ENCODE measurements at places on chromosomes 2 and 18.

GRCh38 chr2:169767243-169767888 lies 31.3 kb upstream of the SSB start:
- peak; percentile 70 for DNase-seq

DNA sequence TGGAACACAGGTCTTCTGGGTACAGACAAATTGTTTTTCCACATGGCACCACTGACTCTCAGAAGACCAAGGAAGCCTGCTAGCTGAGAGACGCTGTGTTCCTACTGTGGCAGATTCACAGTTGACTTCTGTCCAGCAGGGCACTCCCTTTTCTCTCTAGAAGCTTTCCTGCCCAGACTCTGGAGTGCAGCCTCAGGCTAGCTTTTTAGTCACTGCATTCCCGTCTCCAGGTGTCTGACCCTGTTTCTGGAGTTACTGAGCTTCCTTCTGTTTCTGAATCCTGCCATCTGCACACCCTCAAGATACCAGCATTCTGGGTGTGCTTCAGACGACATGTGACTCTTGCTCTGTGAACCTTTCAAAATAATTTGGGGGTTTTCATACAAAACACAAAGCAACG lies 125.1 kb downstream of the TMEM200C start:
- no peak for DNase-seq

DNA sequence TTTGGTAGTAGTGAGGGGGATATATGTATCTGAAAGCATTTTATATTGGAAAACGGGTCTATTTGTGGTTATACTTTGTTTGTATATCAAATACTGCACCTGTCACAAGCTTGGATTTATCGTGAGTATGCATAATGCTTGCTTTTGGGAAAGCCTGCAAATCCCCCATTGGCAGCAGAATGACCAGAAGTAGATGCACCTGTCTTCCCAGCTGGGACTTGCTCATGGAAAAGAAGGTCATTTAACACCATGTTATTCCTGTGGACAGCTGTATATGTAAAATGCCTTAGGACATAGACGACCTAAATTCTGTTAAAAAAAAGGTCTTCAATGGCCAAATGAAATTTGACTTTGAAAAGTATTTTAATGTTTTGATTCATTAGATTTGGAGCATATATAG lies 599.4 kb downstream of the XIRP2 start:
- DNase-seq: no peak

DNA sequence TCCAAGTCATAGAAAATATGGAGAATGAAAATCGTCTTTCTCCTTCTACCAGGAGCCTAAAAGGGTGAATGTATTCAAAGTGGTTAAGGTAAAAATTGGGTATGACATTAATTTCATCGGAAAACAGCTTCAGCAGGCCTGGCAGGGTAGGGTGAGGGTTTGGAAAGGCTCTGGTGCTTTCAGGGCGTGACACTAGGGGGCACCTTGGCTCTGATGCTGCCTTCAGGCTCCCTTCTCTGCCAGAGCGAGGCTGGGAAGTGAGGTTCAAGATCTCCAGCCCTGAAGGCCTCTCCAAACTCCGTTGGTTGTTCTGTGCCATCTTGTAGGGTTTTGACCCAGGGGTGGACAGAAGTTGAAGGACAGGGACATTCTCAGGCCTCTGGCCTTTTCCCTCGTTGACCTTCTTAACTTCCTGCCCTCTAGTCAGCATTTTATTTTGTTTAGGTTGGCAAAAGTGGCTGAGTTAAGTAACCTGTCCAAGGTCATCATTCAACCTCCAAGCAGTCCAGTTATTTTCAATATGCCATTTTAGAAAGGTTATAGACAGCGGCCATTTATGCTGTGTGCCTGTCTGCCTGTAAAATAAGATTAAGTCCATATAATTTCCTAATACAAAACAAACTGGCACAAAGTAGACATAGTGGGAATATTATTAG lies 40.3 kb downstream of the EML6 start:
- DNase-seq: peak; percentile 44

GRCh38 chr2:240259201-240259923 lies 118.9 kb upstream of the OTOS start:
- no peak for DNase-seq

- DNase-seq: no peak
Measured at GRCh38 chr2:16172324-16173175, 232.2 kb downstream of the MYCN start.

DNA sequence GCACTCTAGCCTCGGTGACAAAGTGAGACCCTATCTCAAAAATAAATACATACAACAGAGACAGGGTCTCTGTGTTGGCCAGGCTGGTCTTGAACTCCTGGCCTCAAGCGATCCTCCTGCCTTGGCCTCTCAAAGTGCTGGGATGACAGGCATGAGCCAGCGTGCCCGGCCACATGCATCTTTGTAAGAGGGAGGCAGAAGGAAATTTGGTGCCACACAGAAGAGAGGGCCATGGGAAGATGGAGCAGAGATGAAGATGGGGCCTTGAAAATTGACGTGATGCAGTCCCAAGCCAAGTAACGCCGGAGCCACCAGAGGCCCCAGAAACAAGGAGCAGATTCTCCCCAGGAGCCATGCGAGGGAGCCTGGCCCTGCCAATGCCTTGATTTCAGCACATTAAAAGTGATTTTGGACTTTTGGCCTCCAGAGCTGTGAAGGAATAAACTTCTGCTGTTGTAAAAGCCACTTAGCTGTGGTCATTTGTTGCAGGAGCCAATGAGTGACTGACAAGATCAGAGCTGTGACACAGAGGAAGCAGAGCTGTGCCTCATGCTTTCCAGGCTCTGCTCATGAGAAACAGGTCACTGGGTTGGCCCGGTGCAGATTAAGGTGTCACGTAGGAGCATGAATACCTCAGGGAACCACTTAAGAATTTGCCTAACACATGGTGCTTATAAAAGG lies 2.7 kb upstream of the SLC66A2 start:
- DNase-seq: peak; percentile 56

- DNase-seq: no peak
Measured at GRCh38 chr2:96702098-96702785, 37.6 kb downstream of the LMAN2L start.

DNA sequence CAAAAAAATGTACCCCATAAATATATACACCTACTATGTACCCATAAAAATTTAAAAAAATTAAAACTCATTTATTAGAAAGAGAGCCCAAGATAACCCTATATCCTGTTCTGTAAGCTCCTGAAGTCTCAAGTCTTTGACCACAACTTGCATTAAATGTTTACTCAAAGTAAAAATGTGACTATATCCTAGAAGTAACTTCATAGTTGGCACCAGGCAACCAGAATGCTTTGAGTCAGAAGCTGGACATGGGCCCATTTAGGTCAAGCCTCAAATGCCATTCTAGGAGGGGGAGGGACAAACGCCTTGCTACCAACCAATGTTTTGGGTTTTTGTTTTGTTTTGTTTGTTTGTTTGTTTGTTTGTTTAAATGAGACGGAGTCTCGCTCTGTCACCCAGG lies 9.3 kb upstream of the TBC1D8 start:
- DNase-seq: no peak

- DNase-seq: no peak
Measured at GRCh38 chr2:47056868-47057686, 98.0 kb downstream of the STPG4 start.

DNA sequence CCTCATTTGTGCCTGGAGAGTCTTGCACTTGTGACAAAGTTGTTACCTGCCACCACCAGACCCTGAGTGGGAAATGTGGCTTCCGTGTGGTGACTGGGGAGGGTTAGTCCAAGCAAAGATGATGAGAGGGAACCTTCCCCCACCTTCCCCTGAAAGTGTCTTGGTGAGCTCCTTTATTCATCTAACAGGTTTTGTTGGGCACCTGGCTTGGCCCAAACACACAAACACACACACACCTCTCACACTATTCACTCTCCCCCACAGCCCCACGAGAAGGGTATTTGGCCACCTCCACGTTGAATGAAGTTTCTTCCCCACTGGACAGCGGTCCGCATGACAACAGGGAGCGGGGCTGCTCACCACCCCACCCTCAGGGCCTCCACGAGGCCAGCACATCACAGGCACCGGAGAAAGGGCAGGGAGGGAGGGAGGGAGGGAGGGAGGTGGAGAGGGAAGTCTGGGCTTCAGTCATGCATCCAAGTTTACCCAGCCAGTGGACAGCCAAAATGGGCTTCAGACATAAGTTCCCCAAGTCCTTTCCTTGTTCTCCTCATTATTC lies 1.4 kb downstream of the CIB4 start:
- no peak for DNase-seq

- DNase-seq: no peak
Measured at GRCh38 chr2:130259594-130259993, 61.4 kb upstream of the TUBA3E start.

DNA sequence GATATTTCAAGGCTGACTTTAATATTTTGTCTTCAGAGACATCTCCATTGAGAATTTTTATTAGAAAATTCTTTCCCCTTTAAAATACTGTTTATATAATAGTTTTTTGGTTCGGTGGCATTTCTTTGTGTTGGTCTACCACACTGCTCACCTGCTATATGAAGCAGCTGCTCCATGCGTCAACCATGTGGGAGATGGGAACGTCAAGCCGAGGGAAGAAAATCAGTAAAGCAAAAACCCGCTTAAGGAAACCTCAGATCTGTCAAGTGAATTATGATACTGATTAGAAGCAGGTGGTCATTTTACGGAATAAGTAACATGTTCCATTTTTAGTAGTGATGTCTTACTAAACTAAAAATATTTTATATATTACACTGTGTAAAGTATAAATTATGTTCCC lies 5.6 kb upstream of the TMEM17 start:
- no peak for DNase-seq

DNA sequence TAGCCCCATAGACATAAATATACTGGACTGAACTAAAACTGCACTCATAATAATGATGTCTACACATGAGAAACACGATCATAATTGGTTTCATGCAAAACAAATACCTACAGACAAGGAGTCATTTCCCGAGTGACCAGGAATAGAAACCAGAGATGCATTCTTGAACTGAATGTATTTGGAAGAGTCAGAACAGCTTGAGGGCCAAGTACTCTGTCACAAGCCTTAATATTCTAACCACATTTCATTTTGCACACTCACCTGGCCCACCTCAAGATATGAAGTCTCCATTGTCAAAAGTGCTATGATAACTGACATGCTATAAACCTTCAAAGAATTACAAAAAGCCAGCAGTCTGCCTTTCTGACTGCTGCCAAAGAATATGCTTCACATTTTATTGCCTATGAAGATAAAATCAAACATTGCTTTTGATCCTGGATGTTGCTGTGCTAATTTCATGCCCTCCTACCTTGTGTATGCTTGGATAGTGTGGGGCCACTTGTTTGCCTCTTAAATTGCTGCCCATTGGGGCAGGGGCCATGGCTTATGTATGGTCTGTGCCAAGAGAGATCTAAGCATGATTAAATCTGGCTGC lies 18.9 kb upstream of the ASAP2 start:
- no peak for DNase-seq

GRCh38 chr2:38515155-38516074 lies 87.3 kb downstream of the HNRNPLL start:
- no peak for DNase-seq

DNA sequence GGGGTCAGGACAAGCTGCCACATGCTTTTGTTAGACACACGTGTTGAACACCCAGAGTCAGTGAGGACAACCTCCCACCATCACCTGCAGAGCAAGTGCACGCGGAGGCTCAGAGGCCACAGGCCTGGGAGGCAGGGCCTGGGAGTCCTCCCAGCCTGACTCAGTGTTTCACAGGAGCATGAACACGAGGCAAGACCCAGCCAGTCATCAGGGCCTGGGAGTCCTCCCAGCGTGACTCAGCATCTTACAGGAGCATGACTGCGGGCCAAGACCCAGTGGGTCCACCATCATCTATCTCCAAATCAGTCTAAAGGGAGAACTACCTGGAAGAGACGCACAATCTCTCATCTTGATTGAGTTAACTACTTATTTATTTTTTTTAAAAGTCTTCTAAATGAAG lies 112.6 kb upstream of the PXDN start:
- DNase-seq: no peak

DNA sequence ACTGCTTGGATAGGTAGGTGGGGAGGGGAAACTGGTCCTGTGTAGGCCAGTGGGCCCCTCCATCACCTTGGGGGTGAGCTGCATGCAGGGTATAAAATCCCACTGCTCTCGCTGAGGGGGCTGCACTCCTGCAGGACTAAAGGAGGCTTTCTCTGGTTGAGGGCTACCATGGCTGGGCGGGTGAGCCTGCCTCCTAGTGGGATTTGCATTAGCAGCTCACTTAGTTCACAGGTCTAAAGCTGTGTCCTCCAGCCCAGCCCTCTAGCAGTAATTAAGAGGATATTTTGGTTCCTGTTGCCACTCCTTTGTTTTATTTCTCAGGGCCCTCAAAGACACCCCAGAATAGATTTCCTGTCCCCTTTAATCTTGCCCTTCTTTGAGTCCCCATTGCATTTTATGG lies 24.6 kb downstream of the TMEM127 start:
- DNase-seq: no peak

DNA sequence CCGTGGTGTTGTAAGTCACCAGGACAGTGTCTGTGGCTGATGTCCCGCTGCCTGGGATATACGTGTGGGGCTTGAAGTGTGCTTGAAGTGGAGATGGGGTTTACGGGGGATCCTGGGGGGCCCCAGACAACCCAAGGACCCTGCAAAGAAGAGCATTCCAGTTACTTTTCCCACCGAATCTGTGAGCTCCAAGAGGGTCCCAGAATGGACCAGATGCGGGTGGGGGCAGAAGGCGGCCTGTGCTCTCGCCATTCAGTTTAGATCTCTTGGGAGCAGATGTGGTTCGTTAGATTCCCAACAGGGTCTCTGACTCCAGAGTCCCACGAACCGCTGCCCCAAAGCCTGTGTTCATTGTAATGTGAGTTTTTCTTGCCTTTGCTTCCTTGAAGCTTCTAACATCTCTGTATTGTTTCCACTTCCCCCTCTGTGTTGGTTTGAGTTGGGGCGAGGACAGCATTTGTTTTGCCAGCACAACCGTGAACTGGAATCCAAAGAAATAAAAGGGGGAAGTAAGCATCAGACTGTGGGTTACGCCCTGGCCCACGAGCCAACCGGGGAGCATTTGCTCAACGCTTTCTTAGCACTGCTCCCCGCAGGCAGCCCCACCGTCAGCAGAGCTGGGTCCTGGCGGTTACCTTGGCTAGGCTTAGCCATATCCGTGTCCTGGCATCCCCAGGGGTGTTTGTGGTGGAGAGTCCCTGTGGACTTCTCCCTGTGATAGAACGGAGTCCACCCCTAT lies 92.1 kb downstream of the SH3BP4 start:
- DNase-seq: no peak

DNA sequence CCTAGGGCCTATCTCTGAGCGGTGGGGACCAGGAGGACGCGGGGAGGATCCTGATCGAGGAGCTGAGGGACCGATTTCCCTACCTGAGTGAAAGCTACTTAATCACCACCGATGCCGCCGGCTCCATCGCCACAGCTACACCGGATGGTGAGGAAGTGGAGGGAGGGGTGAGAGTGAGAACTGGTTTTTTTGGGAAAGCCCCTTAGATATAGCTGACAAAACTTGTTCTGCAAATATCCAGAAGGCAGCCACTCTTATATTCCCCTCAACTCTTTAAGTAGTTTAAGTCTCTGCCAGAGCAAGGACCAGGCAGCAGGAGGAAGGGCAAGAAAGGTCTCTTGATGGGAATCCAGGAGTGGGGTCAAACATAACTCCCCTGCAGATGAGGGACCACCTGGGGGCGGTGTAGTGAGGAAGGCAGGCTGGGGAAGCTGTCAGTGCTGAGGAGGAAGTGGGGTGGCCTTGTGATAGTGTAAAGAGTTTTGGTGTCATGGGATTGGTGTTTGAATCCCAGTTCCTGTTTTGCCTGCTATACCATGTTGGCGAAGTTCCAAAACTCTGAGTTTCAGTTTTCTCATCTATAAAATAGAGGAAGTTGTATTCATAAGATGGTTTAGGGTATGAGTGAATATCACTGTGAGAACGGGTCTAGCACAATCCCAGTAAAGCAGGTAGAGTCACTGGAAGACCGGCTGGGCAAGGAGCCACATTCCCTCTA lies 3.4 kb downstream of the NAGK start:
- DNase-seq: peak; percentile 75

GRCh38 chr18:40904295-40904694 lies 1050.7 kb upstream of the PIK3C3 start:
- DNase-seq: no peak
